ENCODE measurements at places on chromosomes 12 and 14.

DNA sequence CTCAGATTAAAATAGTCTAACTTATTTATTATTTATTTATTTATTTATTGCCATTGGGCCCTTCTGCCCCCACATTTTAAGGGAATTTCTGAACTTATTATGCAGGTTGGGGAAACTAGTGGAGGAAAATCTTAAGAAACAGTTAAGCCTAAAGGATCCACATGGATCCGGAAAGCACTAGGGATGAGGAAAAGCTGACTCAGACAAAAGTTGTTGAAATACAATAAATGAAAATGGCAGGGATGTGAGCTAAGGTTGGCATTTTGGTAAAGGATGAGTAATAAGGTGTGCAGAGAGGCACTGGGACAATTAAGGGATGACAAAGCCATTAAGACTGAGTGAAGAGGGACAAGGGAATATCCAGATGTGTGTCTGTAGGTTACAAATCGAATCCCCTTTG is 20.7 kb upstream of the CSRP2 start:
- no peak for DNase-seq

DNA sequence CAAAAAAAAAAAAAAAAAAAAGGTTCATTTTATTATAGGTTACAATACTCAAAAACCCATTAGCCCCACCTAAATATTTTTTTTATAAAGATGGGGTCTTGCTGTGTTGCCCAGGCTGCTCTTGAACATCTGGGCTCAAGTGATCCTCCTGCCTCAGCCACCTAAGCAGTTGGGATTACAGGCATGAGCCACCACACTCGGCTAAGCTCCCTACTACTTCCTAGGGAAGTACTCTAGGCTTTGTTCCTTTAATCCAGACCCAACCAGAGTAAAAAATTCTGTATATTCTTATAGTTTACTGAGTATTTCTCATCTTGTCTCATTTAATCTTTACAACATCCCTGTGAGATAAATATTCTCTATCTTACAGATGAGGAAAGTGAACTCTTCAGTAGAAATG is 50.7 kb downstream of the RBMS2 start:
- DNase-seq: no peak

DNA sequence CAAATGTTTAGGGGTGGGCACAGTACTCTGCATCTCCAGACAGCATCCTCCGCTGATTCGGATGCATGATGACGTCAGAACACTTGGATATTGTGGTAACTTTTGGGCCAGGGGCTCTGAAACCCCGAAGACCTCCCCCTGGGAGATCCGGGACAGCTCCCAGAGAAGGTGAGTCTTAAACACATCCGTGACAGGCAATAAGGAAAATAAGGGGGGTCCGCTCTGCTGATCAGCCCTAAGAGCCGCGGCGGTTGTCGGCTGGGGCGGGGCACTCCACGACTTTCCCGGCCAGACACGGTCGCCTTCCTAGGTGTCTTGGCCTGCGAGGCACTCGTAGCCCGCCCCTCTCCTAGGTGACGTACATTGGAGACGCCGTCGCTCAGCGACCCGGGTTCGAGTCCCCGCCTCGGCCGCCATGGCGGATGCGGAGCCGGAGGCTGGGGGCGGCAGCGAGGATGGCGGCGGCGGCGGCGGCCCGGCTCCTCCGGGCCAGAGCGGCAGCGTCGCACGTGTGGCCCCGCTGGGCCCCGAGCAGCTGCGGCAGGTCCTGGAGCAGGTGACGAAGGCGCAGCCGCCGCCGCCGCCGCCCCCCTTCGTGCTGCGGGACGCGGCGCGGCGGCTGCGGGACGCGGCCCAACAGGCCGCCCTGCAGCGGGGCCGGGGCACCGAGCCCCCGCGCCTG is at the start of gene ZNF839:
TSS of gene ZNF839 (plus strand) at position 396 of the 682 bp plus-strand sequence. CDS start at position 416, 20 bp downstream.
- DNase-seq: peak; percentile 87

GRCh38 chr12:91588874-91589454 is 406.3 kb upstream of the DCN start:
- no peak for DNase-seq

DNA sequence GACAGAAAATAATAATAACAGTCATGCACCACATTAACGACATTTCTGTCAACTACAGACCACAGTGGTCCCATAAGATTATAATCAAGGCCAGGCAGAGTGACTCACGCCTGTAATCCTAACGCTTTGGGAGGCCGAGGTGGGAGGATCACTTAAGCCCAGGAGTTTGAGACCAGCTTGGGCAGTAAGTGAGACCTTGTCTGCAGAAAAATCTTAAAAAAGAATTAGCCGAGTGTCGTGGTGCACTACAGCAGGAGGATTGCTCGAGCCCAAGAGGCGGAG is 8.6 kb downstream of the NAB2 start:
- DNase-seq: no peak

GRCh38 chr14:102965971-102966655 is 43.6 kb downstream of the AMN start:
- DNase-seq: no peak
